ENCODE measurements at places on chromosomes 11 and 22.

GRCh38 chr11:43920598-43921419 is 21.6 kb upstream of the C11orf96 start:
- no peak for DNase-seq

GRCh38 chr11:125101596-125101995 is 9.8 kb downstream of the TMEM218 start:
- DNase-seq: no peak

- DNase-seq: no peak
Measured at GRCh38 chr22:20647586-20648305, 126.2 kb upstream of the SERPIND1 start.

GRCh38 chr11:33268945-33269540 is 11.9 kb downstream of the HIPK3 start:
- no peak for DNase-seq

DNA sequence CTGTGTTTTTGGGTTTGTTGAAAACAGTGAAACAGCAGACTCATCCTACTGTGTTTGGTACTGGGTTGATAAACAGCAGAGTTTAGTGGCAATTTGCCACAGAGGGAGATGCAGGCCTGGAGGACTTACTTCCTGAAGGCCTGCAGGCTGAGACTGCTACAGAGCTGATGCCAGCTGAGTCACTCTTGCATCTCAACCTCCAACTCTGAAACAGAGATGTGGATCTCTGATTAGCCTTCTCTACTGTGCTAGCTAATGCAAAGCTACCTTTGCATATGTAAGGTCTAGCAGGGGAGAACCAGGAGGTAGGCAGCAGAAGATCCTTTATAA is 14.3 kb downstream of the ATP5MG start:
- no peak for DNase-seq

DNA sequence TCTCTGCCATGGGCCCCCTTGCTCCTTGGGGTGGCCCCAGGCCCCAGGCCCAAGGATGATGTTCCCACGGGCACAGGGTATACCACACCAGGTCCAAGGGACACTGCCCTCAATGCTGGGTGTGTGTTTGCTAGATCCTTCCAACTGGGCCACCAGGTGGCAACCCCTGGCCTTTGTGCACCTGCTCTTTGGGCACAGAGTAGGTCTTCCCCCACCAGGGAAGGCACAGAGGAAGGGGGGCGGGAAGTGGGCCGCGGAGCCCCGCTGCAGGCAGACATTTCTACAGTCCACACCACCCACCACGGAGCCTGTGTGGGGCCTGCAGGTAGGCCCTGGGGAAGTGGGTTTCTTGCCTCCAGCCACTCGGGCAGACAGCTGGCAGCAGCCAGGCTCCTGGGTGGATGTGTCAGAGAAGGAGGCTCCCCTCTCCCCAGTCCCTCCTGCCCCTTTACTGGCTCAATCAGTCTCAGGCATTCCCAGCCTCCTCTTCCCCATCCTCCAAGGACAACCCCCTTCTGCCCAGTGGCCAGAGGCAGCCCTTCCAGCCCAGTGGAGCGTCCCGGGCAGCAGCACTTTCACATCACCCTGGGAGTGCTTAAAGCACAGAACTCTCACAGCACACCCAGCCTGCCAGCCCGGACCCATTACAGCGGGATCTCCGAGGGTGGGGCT is 21.6 kb downstream of the MAFF start:
- DNase-seq: no peak

Measured in CD4-positive, alpha-beta T cell treated with Interleukin-21 for 1 hour (primary cell).